Neural cell (in vitro differentiated cells): ENCODE measurements at places on chromosomes 3 and 15. TPM values are rescaled to one million over a fixed set of nuclear protein-coding genes. Genes with fewer than 3 reads are reported as not detected.

Gene PLA1A
- not detected in 2 replicates for polyA plus RNA-seq

Gene FHIT
- polyA plus RNA-seq, result 0.46 TPM in 1 of 2 replicates, not detected in the other

Gene XXYLT1
- 25.4 and 29.7 TPM in 2 replicates for polyA plus RNA-seq

Gene RBP2
- polyA plus RNA-seq, result not detected in 2 replicates

Gene FAM3D
- not detected in 2 replicates for polyA plus RNA-seq

Gene SKOR1
- polyA plus RNA-seq, result 0.81 and 0.94 TPM in 2 replicates

Gene ANKRD63
- 2.1 TPM in 1 of 2 replicates, not detected in the other for polyA plus RNA-seq

Gene FOXL2NB
- not detected in 2 replicates for polyA plus RNA-seq

Gene WNT7A
- 13.3 and 17.7 TPM in 2 replicates for polyA plus RNA-seq

Gene ZPLD1
- 0.50 TPM in 1 of 2 replicates, not detected in the other for polyA plus RNA-seq

Gene DLG1
- polyA plus RNA-seq, result 39.9 and 43.9 TPM in 2 replicates

Gene PPP2R3A
- 16.9 and 17.9 TPM in 2 replicates for polyA plus RNA-seq

Gene CCR9
- polyA plus RNA-seq, result not detected in 2 replicates

Gene ERICH6
- polyA plus RNA-seq, result 0.32 TPM in 1 of 2 replicates, not detected in the other

Gene CIDEC
- not detected in 2 replicates for polyA plus RNA-seq

Gene CATSPER2
- 2.0 and 4.5 TPM in 2 replicates for polyA plus RNA-seq

Gene AADAC
- not detected in 2 replicates for polyA plus RNA-seq

Gene GNAT1
- polyA plus RNA-seq, result not detected in 2 replicates

Gene IMPG2
- polyA plus RNA-seq, result 5.2 and 6.3 TPM in 2 replicates

Gene CCR4
- not detected in 2 replicates for polyA plus RNA-seq

Gene FBXW12
- polyA plus RNA-seq, result not detected in 2 replicates

Gene NTRK3
- polyA plus RNA-seq, result 42.3 and 42.7 TPM in 2 replicates
